ENCODE measurements at places on chromosomes 6 and 20.

GRCh38 chr6:143880412-143880811, 16.1 kb downstream of the ZC2HC1B start:
- no peak for DNase-seq

- DNase-seq, result no peak
These were observed 152.3 kb downstream of the BTBD9 start for GRCh38 chr6:38487423-38487822.

- no peak for DNase-seq
These were observed 789.6 kb upstream of the EYS start for GRCh38 chr6:66496659-66497058.

- DNase-seq, result no peak
These were observed 274.3 kb upstream of the FERMT1 start for GRCh38 chr20:6397115-6397514.

DNA sequence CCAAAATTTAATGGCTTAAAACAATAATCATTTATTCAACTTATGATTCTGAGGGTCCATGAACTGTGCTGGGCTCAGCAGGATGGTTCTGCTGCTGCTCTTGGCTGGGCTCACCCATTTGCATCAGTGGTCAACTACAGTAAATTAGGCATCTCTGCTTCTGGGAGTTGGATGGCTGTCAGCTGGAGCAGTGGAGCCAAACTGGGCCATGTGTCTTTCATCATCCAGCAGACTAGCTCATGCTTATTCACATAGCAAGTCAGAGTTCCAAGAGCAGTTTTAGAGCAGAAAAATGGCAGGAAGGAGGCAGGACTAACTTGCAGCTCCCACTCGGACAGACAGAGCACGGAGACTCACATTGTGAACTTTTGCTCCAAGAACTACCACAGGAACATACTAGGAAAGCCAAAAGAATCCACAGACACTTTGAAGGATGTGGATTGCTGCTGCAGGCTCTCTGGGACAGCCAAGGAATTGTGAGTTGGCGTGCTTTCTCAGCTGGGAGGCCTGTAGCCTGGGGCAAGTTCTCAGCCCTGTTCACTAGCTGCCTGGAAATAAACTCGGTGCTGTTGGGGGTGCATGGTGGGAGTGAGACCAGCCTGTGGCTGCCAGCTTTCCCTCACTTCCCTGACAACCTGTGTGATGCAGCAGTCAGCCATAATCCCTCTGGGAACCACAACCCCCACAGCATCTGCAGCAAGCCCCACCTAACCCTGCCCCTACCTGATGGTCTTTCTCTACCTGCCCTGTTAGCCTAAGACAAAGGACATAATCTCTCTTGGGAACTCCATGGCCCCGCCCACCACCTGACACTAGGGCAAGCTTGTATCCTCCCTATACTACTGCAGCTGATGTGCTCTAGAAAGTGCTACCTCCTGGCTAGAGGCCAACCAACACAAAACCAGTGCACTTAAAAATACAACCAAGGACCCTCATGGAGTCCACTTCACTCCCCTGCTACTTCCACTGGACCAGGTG, 129.0 kb downstream of the JPH2 start:
- no peak for DNase-seq

DNA sequence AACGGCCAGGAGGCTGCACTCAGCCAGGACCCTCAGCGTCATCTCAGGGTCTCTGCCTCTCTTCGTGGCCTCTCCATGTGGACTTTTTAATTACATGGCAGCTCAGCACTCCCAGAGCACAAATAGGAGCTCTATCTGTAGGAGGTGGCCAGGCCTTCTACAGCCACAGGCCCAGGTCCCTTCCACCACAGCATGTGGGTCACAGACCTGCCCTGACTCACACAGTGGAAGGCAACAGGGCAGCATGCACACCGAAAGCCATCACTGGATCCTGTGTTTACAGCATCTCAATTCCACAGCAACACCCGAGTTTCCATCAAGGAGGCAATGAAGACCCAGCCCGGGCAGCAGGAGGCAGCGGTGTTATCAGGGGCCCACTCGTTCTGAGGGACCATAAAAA, 65.8 kb upstream of the CD93 start:
- DNase-seq, result no peak

- DNase-seq, result no peak
These were observed 11.9 kb upstream of the NPBWR2 start for GRCh38 chr20:64119301-64119680.

DNA sequence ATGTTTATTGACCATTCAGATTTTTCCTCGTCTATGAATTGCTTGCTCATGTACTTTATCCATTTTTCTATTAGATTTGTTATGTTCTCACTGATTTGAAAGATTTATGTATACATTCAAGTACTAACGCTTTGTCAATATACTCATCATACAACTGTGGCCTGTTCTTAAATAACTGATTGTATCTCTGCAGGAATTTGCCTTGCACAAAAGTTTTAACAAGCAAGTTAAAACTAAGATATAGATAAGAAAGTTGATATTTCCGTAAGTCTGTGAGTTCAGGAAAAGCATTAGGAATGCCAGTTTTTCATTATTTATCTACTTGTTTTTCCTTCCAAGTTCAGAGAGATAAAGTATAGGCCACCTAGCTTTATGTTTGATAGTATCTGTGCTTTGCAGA, 95.2 kb downstream of the PDE7B start:
- no peak for DNase-seq

GRCh38 chr6:154956771-154957522, 38.2 kb upstream of the TIAM2 start:
- no peak for DNase-seq

DNA sequence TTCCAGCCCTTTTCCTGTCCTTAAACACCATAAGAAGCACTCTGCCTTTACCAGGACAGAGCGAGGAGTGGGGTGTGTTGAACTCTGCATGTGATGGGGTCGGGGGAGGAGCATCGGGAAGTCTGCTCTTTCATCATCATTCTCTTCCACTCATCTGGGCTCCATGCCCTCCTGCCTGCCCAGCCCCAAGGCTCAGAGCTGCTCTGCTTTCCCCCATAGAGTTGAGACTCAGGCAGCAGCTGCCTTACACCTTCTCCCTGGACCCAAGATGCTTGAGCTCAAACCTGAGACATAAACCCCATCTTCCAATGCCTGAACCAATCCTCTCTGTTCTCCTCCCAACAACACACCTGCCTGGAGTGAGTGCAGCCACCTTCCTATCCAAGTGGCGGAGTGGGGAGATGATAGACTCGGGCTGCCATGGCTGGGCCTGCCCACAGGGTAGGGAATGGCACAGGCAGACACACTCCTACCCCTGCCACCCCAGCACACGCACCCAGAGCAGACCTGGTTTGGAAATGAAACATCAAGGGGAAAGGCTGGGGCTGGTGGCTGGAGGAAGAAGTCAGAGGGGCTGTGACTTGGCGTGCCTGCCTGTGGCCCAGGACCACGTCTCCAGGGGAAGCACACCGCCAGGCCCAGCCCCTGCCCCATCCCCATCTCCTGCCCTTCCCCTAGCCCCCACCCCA, 28.4 kb downstream of the TFEB start:
- DNase-seq, result no peak

DNA sequence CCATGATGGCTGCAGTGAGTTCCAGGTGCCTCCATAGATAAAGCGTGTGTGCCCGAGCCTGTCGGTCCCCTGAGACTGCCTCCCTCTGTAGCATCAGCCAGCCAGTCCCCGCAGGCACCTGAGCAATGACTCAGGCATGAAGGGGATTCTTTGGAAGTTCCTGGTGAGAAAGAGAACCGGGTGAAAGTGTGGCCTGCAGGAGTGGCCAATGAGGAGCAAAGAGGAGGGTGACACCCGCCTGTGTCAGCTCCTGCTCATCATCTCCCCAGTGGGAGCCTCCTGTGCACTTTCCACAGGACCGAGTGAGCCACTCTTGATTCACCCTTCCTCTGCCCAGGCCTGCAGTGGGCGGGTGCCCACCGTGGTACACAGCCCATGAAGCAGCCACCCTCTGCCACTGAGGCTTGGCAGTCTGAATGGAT, 71.2 kb upstream of the PTPN1 start:
- DNase-seq, result no peak

GRCh38 chr6:45946887-45947286, 68.8 kb downstream of the CLIC5 start:
- DNase-seq, result no peak

DNA sequence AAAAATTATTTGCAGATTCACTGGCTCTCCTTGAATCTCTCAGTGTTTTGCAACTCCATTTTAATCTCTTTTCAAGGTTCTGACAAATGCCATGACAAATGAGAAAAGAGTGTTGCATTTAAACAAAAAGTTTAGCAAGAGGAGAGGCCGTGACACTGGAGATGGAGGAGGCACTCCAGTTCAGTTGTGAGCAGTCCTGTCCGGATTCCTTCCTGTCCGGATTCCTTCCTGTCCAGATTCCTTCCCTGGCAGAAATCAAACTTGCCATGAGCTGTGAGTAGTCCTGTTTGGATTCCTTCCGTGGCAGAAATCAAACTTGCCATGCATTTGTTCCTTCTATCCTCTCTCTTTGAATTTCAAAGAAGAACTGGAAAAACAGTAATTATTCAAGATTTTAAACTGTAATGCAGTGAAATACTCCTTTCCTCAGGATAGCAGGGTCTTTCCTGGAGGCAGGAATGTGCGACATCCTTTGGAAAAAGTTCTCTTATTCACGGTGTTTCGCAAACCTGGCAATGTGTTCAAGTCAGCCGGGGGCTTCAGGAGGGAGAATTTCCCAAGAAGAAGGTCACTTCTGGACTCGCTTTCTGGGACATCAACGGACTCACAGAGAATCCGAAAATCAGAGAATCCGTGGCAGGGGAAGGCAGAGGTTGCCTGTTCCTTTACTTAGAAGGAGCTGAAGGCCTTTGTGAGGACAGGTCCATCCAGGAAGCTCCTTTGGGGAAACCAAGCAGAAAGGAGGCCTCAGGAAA, 48.7 kb upstream of the DACT2 start:
- no peak for DNase-seq

GRCh38 chr6:15661853-15662325, 939 bp downstream of the DTNBP1 start:
- DNase-seq, result no peak

DNA sequence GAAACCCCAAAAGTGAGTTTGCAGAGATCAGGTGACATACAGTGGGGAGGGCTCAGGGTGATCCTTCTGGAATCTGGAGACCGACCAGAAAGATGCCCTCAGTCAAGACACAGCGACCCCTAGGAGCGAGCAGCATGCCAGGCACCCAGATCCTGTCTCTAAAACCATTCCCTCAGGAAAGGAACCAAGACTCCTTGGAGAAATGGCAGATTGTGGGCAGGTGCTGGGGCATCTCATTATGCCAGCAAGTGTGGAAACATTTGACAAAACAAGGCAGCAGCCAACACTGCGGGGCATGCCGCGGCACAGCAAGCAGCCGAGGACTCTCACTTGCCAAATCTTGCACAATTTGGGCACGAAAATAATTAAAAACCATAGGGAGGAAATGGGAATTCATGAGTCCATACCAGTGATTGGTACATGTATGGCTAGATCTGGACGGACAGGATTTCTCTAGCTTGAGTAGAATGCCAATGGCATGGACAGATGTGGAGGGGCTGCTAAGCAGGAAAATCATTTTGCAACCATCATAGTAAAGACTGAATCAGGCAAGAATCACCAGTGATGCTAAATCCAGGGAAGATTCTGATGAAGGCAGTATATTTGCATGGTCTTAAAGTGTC, 76.9 kb downstream of the GINS1 start:
- no peak for DNase-seq

DNA sequence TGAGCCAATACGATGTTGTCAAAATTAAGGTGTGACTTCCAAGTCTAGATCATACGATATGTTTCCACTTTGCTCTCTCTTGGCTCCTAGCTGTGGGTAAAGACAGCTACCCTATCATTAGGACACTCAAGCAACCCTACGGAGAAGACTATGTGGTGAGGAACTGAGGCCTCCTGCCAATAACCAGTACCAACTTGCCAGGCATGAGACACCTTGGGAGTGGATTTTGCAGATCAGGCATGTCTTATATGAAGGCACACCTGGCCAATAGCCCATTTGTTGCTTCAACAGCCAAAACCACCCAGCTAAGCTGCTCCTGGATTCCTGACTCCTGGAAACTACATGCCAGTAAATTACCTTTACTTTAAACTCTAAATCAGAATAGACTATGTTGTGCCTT, 863.4 kb downstream of the DHX35 start:
- DNase-seq, result no peak

DNA sequence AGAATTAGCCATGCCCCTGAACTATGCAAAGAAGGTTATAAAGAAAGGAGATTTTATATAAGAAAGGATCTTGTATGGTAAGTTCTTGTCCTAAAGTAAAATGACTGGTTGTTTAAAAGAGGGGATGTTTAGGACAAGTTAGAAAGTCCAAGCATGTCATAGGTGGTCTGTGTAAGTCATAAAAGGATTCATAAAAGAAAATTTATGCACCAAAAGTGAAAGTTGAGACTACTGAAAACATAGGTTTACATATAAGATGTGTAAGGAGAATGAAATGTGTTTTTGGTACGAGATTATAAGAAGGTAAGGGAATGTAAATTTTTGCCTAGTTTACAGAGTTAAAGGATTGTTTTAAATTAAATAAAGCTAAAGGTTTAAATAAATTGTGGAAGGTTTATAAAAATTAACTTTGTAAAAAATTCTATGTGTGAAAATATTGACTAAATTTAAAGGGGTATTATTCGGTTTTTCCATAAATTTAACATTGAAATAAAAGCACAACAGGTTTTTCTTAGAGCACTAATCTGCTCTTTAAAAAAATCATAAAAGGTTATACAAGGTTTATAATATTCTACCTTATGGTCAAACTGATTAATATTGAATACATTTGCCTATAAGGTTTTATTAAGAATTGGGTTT, 93.6 kb upstream of the UST start:
- no peak for DNase-seq

DNA sequence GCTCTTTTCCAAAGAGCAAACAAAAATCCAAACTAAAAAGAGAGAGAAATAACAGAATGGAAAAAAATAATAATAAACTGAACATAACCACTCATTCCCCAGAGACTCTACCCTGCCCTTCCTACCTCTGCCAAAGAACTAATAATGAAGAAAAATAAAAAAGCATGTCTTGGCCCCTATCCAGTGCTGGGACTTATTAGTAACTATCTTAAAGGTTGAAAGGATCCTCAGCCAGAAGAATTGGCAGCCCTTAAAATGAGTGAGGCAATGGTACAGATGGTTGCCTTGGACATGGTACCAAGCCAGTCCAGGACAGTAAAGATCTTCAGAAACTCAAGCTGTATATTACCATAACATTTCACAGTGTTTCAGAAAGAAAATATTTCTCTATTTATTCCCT, 279.3 kb downstream of the HACE1 start:
- DNase-seq, result no peak

DNA sequence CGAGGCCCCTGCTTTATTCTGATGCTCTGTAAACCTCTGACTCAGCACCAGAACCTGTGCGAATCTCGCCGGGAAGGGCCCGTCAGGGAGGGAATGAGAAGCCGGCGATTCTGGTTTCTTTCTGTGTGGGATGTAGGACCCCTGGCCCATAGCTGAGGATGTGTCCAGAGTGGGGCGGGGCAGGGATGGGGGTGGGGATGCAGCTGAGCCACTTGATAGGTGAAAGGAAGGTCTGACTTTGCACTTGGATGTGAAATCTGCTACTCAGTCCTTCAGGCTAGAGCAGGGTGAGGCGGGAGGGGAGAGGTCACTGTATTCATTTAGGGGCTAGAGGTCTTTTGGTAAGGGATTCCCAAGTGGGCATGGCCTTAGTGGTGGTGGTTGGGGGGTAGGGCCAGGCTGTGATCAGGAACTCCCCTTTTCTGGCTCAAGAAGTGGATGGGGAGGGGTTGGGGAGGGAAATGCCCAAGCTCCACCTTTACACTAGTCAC, 2.3 kb downstream of the TOX2 start:
- no peak for DNase-seq

All from stimulated activated CD4-positive, alpha-beta T cell treated with anti-CD3 and anti-CD28 coated beads, Interleukin-12 subunit alpha, Interleukin-12 subunit beta, amount 100 ng/mL, for 24 hours (primary cell).